GDM1 (cell line): ENCODE measurements at places on chromosomes 1 and 21.

GRCh38 chr1:153957744-153958110 is 685 bp downstream of the CRTC2 start:
- no peak for DNase-seq

- DNase-seq = no peak
Observed at GRCh38 chr1:11898831-11899467, 27.3 kb downstream of the KIAA2013 start.

DNA sequence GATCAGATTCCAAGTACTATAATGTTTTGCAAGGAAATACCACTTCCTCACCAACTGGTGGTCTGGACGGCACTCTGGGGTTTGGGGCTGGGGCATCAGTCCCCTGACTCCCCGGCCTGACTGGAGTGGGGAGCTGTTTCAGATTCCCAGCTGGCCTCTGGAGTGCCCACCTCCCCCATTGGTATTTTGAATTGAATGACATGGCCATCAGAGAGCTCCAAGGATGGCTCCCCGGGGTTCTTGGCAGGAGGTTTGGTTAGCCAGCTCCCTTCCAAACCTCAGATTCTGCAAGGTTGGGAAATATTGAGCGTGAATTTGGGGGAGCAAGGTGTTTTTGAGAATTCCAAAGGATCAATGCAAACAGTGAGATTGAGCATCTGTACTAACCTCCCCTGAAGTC is 2.2 kb upstream of the INAVA start:
- DNase-seq = no peak

GRCh38 chr21:41958886-41959563 is 5.2 kb upstream of the C2CD2 start:
- DNase-seq = no peak

DNA sequence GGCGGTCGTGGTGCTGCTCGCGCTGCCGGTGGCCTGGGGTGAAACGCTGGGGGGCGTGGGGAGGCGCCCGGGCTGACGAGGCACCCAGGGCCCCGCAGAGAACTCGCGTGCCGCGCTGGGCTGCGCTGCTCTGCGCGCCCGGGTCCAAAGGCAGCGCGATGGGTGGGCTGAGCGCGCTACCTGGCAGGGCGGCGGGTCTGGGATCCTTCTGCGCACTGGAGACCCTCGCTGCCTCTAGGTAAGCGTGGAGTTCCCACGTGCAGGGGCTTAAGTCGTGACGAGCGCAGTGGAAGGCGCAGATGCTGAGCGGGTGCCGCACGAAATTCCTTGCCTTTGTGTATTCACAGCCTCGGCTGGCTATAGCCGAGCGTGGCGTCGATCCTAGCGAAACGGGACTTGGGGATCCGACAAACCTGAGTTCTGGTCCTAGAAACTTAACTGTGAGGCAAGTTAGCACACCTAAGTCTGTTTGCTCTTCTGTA is 24.6 kb downstream of the CR1L start:
- no peak for DNase-seq

GRCh38 chr1:100786870-100787269 is 67.3 kb downstream of the VCAM1 start:
- DNase-seq = no peak

DNA sequence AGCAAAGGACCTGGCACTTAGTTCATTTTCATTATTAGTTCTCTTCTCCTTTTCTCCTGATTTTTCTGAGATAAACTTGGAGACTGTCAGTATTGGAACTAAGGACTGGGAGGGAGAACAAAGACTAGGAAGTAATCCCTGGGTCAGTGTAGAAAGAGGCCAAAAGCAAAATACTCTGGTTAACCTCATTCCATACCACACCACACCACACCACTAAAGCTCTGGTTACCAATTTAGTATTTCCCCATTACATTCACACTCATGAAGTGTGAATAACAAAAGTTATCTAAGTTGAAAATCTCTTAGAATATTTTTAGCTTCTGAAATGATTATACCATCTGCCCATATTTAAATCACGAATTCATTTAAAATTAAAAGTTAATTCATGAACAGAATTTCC is 68.9 kb upstream of the DMRTA2 start:
- DNase-seq = no peak

- peak; percentile 94 for DNase-seq
Observed at GRCh38 chr1:172662464-172663109, 3.7 kb downstream of the FASLG start.

DNA sequence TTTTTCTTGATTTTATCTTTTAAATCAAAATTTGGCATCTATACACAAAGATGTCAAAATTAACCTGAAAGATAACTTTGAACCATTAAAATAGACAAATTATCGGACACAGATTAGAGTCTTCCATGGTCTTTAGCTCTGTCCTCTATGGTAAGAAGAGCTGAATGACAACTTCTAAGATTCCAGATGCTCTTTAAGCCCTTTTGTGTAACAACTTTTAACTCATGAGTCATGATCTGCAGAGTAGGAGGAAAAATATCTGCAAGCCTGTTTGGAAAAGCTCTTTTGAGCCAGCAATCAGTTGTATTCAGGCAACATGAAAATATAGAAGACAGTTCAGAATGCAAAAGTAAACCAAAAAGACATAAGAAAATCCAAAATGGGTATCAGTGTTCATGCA is 37.8 kb downstream of the TTC13 start:
- no peak for DNase-seq

DNA sequence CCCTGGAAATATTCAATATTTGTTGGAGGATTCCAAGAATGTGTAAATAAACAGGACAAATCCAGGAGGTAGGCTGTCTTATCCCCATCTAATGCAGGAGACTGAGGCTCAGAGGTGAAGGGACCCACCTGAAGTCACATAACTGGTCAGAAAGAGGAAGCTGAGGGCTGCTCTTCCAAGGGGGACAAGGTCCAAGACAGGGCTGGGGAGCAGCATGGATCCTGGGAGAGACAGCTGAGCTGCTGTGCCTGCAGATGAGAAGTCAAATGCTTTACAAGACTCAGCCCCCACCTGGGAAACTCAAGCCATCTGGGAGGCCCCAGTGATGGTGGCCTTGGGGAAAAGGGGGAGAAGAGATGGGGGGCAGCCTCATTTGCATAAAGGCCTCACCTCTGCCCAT is 224.4 kb downstream of the PTPRU start:
- DNase-seq = no peak

- DNase-seq = no peak
Observed at GRCh38 chr1:165697491-165697880, 876 bp downstream of the ALDH9A1 start.

DNA sequence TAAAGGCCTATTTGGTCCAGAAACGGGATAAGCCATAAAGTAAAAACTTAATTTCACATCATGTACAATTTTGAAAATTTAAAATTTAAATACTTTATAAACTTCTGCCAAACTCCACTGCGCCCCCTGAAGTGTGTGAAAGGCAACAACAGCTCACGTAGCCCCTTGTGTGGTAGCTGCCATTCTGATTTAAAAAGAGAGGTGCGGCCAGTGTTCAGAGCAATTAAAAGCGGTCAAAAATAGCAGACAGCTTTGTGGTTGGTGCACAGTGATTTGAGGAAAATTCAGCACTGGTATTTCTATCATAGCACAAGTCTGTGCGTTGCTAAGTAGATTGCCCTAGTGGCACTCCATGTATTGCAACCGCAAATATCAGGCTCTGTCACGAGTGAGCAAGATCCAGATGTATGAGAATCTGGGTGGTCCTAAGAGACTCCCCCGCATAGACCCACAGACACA is 122.5 kb downstream of the ATG4C start:
- DNase-seq = no peak

DNA sequence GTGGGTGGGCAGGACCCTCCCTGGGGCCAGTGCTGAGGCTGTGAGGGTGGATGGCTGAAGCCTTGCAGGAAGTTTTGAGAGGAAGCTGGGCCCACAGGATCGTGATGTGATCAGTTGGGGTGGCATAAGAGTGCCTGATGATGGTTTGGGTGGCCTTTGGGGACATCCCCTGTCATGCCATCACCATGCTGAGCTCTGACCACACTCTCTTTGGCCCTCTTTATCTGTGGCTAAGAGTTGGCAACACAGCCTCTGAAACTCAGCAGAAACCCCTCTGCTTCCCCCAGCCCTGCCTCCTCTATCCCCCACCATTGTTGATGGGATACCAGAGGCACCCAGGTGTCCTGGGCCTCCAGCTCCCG is 19.8 kb downstream of the MIIP start:
- no peak for DNase-seq

DNA sequence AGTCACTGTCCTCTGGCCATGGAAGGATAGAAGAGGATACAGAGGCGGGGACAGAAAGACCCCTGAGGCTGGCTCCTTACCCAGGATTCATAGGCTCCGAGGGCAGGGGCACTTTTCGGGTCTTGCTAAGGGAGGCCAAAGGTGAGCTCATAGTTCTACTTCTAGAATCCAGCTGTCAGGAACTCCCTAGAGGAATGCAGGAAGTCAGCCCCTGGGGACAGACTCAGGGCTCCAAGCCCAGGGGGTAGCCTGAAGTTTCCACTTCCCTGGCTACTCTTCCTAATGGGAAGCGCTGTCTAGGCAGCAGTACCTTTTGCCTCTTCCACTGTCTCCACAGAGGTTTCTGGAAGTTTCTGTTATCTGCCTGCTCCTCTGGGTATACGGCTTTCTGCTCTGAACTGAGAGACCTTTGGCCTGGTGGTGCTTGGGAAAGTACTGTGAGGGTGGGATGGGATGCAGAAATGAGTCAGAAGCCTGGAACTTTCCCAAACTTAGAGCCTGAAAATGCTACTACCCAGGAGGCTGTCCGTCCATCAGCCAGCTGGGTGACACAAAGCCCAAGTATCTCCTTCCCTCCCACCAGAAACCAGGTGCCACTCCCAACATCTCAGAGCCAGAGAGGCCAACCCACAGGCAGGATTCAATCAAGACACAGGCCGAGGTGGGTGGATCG is 3.6 kb downstream of the UBXN11 start:
- DNase-seq = no peak

DNA sequence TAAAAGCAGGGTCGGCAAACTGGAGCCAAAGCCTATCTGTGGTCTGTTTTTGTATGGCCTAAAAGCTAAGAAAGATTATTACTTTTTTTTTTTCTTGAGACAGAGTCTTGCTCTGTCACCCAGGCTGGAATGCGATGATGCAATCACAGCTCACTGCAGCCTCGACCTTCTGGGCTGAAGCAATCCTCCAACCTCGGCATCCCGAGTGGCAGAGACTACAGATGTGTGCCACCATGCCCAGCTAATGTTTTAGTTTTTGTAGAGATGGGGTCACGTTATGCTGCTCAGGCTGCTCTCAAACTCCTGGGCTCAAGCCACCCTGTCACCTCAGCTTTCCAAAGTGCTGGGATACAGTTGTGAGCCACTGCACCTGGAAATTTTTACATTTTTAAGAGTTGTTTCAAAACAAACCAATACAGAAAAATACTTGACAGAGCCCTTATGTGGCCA is 6.5 kb upstream of the GLRX2 start:
- DNase-seq = no peak

DNA sequence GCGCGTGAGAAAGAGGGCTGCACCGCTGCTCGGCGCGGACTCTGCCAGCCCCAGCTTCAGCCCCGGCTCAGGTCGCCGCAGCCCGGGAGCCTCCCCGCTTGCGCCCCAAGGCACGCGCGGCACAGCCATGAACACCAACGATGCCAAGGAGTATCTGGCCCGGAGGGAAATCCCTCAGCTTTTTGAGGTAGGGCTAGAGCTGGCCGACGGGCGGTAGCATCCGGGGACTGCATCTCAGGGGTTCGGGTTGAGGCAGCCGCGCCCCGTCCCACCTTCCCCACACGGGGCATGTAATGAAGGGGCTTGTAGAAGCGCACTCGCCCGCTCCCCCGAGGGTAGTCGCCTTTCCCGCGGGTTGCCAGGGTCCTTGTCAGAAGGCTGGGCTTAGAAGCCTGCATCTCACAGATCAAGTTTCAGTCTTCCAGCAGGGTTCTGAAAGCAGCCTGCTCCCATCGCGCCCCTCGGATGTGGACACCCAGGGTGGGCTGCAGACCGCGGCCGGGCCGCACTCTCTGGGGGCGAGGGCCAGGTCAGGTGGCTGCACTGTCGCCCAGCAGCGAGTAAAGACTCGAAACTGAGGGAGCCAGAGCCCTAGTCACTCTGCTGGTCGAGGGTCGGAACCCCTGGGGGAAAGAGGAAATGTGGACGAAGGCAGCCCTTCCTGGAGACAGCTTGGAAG is 507 bp downstream of the AK5 start:
- DNase-seq = no peak

- DNase-seq = no peak
Observed at GRCh38 chr21:37534431-37534830, 167.9 kb downstream of the DYRK1A start.

DNA sequence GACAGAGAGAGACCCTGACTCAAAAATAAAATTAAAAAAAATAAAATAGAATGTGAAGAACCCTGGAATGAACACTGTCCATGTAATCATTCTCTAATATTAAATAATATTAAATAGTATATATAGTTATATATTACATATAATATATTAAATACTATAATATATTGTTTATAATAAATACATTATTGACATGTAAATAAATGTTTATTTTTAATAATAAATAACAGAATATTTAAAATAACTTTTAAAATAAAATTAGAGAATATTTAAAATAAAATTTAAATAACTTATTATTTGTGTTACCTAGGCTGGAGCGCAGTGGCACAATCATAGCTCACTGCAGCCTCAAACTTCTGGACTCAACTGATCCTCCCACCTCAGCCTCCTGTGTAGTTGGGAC is 32.1 kb downstream of the TRAF5 start:
- DNase-seq = no peak

DNA sequence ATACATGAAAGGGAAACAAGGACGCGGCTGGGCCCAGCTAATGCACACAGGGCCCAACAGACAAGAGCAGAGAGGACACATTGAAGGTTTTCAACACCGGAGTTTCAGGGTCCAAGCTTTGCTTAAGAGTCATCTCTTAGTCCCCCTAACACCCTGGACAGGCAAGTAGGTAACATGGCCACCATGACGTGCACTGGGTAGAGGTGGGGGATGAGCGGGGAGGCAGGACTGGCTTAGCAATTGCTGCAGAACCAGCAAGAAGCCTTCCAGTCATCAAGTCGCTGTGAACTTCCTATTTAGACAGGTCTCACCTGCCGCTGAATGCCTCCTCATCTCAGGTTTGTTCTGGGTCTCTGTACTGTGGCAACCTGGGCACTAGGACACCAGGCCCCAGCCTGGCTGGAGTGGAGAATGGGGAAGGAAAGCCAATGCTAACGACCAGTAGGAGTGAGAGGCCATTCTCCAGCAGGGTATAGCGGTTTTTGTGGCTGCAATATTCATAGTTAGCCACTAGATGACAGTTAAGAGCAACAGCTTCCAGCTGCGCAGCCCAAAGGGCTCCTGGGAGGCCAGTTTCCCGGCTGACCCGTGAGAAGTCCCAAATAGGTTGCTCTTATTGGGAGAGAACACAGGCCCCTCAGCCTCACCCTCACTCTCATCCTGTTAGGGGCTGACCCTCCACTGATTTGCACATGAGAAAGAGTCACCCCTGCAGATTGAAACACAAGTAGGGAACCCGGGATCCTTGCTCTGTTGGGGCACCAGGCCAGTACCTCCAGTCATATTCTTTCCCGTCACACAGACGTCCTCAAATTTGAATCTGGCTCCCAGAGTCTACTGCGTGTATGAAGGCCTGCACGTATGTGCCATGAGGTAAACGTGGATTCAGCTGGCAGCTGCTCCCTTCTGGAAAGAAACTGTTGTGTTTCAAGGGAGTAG is 6.0 kb upstream of the PIGC start:
- DNase-seq = peak; percentile 71
